Epithelial cell of prostate (primary cell): ENCODE measurements at places on chromosomes 3 and 15.

- no peak for DNase-seq
Observed at GRCh38 chr3:179402963-179403362, 48.3 kb downstream of the GNB4 start.

- DNase-seq = no peak
Observed at GRCh38 chr3:13493867-13494441, 13.8 kb downstream of the HDAC11 start.

DNA sequence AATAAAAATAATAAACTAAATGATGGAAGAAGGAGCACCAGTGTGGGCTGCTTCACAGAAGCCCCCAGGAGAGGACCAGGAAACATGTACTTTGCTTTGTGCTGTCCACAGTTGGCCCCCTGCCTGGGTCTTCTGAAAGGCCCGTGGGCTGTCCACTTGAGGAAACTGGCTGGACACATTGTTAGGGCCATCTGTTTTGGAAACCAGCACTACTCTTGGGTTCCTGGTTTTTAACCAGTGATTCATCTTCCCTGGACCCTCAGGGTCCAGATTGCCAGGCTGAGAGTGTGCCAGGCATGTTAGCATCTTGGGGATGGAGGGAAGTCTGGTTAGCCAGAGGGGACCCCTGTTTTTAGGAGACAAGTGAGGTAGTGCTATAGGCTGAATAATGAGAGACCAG, 297.2 kb upstream of the C2CD4B start:
- DNase-seq = no peak

GRCh38 chr3:150699068-150699639, 4.6 kb downstream of the ERICH6 start:
- no peak for DNase-seq

DNA sequence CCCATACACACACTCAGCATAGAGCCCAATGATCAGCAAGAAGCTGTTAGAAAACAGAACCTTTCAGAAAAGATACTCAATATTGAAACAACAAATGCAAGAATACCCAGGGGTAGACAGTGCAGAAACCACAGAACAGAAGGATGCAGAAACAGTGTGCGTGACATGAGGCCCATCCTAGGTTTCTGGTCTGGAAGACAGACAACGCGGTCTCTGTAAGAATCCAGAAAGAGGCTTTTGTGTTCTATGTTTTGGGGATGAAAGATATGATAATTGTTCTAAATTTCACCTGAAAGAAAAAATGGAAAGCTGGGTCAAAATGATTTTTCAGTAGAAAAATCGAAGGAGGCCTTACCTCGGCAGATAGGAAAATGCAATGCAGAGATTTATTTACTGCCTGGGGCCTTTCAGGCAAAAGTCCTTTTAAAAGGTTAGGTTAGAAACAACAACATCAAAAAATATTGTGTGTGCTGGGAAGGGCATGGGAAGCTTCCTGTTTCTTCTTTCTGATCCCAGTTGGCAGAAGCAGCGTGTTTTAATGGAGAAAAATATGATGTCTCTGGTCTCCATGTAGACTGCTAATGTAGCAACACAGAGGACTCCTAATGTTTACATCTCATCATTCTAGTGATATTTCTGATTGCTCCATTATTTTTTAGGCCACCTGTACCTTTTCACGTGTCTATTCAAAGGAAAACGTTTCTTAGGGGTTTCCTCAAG, 17.0 kb downstream of the SYNM start:
- no peak for DNase-seq

DNA sequence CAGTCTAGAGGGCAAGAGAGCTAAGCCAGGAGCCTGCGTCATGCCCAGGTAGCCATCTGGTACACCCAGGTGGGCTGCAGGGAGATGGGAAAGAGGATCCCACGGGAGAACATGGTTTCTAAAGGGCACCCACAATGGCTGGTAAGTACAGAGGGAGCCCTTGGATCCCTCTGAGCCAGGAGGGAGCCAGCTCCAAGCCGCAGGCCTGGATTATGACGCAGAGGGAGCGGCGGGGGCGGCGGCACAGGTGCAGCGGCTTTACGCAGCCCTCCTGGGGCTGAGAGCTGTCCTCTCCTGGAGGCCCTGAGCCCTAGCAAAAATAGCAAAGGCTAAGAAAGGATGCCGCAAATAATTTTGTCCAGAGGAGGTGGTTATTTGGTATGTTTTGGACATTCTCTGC, 2.8 kb downstream of the CAV3 start:
- DNase-seq = no peak

- DNase-seq = no peak
Observed at GRCh38 chr3:155643581-155644165, 101.2 kb downstream of the PLCH1 start.

GRCh38 chr15:47862402-47862801, 145.1 kb downstream of the SEMA6D start:
- DNase-seq = no peak

- DNase-seq = no peak
Observed at GRCh38 chr15:42858999-42859789, 61.4 kb downstream of the TTBK2 start.

DNA sequence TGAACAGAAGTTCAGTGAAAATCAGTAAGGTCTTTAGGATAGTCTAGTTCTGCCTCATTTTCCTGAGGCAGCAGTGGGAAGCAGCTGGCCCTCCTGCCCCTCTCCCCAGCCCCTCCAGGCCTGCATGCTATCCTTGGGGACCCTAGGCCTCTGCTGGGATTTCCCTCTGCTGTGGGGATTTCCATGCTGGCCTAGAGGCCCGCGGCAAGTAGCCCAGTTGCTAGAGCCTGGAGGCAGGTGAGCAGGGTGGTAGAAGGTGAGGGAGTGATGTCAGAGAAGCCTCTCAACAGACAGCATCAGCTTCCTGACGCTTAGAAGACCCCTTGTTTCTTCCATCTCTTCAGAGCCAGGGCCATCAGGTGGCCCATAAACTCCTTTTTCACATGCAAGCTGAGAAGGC, 305.8 kb upstream of the THBS1 start:
- DNase-seq = no peak

DNA sequence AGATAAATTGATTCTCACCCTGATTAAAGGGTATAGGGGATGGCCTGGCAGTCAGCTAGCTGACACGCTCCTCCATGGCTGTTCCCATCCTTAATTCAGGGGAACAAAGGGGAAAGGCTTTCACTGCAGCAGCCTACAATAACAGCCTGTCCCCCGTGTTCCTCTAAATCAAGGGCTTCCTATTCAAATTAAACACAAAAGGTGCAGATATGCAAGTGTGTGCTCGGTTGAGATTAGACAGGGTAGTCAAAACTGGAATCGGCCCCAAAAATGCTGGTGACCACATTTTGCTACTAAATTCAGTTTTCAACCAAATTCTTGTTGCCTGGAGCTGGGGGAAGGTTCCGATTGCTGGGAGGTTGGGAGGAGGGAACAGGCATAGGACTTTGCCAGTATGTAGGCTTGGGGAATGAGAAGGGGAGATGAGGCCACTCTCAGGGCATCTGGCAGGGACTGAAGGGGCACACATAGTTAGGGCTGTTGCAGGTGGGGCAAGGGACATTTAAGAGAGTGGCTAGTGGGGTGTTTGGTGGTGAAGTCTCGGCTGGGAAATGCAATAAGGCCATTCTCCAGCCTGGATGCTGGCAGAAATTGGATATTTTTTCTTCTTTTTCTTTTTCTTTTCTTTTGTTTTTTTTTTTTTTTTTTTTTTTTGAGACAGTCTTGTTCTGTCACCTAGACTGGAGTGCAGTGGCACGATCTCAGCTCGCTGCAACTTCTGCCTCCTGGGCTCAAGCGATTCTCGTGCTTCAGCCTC, 32.9 kb upstream of the CTSH start:
- DNase-seq = no peak

- no peak for DNase-seq
Observed at GRCh38 chr3:5187920-5188418, 462 bp downstream of the EDEM1 start.

DNA sequence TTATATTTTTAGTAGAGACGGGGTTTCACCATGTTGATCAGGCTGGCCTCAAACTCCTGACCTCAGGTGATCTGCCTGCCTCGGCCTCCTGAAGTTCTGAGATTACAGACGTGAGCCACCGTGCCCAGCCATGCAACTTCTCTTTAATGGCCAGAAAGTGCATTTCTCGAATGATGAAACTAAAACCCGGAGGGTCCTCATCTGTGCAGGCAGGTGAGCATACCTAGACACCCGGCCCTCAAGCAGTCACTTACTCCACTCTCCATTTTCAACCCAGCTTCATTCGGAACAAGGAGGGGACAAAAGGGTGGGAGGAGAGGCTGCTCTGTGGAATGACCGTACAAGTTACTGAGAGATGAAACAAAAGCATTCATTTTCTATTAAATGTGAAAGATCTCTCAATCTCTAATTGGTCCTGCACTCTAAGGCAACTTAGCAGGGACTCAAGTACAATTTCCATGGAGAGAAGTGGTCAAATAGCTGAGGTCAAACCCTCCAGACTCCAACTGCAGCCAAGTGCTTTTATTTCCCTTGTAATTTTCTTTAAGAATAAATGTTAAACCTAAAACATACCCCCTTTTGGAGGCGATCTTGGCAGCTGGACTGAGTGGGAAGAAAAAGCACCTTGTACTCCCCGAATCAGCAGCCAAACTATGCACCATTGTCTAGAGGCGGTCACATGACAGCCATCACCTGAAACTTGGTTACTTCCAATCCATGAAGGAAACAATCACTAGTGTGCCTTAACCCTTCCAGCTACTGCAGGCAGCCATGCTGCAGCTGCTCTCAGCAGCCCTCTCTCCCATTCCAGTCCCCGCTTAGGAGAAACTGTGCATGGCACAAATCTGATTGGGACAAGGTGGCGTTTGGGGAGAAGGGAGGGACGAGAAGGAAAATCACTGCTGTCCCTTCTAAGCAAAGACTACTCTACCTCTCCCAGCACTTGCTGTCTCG, 62.2 kb downstream of the VGLL4 start:
- no peak for DNase-seq

GRCh38 chr3:53939813-53940212, 48.2 kb upstream of the SELENOK start:
- no peak for DNase-seq

- no peak for DNase-seq
Observed at GRCh38 chr15:90407871-90408317, 19.9 kb downstream of the IQGAP1 start.

DNA sequence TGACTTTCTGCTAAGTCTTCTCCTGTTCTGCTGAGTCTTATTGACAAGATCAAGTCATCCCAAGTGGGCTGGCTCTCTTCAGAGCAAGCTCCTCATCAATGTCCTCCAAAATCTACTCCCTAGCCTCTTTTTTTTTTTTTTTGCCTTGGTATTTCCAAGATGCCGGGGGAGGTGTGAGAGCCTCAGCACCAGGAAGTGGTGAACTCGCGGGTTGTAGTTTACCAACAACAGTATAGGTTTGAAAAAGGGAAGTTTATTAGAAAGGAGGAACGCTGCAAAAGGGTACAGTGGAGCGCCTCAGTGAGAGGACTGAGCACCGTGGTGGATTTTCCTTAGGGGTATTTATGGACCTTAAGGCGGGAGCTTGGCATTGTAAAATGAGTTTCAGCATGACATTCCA, 94.3 kb upstream of the SGO1 start:
- no peak for DNase-seq

GRCh38 chr3:71916747-71917369, 131.9 kb upstream of the PROK2 start:
- no peak for DNase-seq

- DNase-seq = no peak
Observed at GRCh38 chr15:55915876-55916567, 77.4 kb downstream of the NEDD4 start.

- no peak for DNase-seq
Observed at GRCh38 chr3:54123003-54123775, 837 bp downstream of the CACNA2D3 start.

GRCh38 chr3:137724240-137724639, 39.9 kb upstream of the SOX14 start:
- no peak for DNase-seq

DNA sequence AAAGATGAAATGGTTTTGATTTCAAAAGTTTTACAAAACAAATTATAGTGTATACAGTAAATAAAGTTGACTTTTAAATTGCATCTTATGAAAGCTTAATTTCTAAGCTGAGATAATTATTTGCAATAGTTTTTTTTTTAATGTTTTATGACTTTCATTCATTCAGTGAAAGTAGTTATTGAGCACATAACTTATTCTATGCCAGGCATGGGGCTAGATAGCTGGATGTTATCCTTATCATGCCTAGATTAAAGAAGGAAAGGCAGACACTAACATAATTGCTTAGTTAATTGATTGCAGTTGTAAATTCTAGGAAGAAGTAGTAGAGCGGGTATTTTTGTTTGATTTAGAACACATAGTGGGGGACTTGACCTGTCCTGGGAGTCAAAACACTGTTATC, 92.4 kb downstream of the FNDC3B start:
- DNase-seq = no peak

GRCh38 chr3:197026481-197026866, 3.1 kb downstream of the MELTF start:
- DNase-seq = no peak

DNA sequence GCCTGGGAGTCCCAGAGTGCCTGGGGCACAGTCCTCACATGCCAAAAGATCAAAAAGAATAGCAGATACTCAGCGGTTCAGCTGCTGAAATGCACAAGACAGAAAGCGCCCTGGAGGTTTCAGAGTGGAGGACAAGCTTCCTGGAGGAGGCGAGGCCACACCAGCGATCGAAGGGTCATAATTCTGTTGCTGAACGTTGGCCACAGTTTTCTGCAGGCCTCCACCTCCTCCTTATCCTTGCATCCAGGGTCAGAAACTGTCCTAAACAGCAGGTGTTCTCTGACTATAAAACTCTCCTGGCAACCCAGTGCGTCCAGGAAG, 220.3 kb upstream of the LINGO1 start:
- DNase-seq = no peak

GRCh38 chr3:70358978-70359580, 46.6 kb upstream of the MDFIC2 start:
- no peak for DNase-seq

- DNase-seq = no peak
Observed at GRCh38 chr3:63912768-63913588, 795 bp upstream of the SCAANT1 start.

GRCh38 chr15:44317423-44318058, 29.0 kb downstream of the GOLM2 start:
- no peak for DNase-seq

- no peak for DNase-seq
Observed at GRCh38 chr3:119323723-119324085, 29.5 kb downstream of the ARHGAP31 start.

DNA sequence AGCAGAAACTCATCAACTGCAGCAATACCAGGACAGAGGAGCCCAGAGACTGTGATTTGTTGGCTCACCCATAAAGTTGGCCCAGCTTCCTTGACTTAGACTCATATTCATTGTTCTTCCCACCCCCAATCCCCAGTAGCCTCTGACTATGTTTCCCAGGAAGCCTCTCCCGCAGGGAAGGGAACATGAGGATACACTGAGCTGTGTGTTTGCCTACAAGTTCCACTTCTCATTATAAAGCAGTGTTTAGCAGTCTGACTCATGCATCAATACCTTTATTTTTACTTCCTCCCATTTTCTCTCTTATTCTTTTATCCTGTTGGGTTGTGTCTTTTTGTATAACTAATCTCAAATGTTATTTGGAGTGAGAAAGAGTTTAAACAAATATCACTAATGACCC, 111.6 kb upstream of the PHLDB2 start:
- peak; percentile 90 for DNase-seq

GRCh38 chr3:191997093-191997492, 536.1 kb downstream of the PYDC2 start:
- DNase-seq = no peak
